ENCODE measurements at places on chromosomes 12 and 14.

GRCh38 chr12:14540801-14541462, 26.8 kb downstream of the PLBD1 start:
- no peak for DNase-seq

GRCh38 chr12:123763093-123763492, 992 bp downstream of the DNAH10 start:
- no peak for DNase-seq

- no peak for DNase-seq
These were observed 1098.0 kb downstream of the BCL11B start for GRCh38 chr14:98174041-98174440.

- DNase-seq: no peak
These were observed 377 bp upstream of the BCL7A start for GRCh38 chr12:122021193-122021821.

DNA sequence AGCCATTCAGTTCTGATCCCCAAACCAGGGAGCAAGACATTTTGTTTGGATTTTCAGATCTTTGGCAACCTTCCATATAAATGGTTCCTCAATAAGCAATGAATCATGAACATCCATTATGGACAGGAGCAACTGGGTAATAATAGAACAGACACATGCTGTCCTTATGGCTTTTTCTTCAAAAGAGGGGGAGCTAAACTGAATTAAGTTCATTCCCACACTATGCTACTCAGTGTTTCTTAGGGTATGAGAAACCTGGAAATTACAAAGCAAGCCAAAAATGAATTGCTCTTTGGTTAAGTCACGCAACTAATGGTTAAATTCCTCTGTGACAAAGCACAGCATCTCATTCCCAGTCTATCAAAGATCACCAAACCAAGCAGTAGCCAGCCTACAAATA, 51.0 kb downstream of the PTGER2 start:
- DNase-seq: no peak

- DNase-seq: no peak
These were observed 137.2 kb upstream of the NCOR2 start for GRCh38 chr12:124704619-124705018.

- no peak for DNase-seq
These were observed 120.3 kb downstream of the FBXL14 start for GRCh38 chr12:1474041-1474573.

DNA sequence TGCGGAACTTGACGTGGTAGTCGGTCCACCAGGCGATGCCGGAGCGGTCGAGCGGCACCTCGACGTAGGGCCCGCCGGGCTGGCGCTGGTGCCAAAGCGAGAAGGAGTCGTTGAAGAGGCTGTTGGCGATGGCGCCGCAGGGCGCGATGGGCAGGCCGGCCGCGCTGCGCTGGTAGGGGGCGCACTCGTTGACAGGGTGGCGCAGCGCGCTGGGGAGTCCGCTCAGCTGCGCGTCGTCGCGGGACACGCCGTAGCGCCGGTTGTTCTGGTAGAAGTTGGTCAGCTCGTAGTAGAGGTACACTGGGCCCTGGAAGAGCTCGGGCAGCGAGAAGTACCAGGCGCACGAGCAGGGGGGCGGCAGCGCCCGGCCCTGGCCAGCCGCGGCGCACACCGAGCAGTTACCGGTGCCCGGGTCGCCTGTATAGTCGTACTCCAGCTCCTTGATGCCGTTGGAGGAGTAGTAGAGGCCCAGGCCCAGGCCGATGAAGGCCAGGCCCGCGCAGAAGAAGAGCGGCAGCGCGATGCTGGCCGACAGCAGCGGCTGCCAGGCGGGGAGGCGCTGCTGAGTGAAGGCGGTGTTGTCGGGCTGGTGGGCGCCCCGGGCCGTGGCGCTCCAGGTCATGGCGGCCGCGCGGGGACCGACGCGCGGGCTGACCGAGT, 482 bp downstream of the TMEM30B start:
- peak; percentile 23 for DNase-seq

DNA sequence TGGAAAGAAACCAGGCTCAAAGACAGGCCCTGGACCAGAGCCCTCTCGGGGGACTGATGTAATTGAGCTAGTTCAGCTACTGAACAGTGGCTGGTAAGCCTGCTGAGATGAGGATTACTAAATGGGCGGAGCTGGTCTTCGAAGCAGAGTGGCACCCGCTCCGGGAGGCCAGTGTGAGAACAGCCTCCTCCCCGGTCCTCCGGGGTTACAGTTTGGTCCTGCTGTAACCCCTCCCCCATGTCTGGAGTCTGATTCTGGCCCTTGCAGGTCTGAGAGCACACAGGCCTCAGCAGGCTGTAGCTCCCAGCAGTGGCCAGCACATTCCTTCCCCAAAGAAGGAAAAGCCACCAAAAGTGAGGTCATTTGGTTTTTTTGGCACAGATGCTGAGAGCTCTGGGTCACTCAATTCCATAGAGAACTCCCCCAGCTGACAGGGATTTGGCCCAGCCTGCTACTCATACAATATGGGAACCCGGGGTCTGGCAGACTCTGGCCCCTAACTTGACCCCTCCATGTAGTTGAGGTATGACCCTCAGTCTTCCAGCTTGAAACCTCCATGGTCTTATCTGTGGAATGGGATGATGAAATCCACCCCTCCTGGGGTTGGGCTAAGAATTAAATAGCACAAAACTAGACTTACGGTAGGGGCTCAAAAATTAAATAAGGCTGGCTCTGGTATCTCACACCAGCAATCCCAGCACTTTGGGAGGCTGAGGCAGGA, 39.0 kb downstream of the ACTN1 start:
- no peak for DNase-seq

- DNase-seq: peak; percentile 62
These were observed 1.9 kb upstream of the ITGB7 start for GRCh38 chr12:53208877-53209463.
